ENCODE measurements at places on chromosomes 3 and 15.

GRCh38 chr15:44490622-44491021 lies 46.3 kb upstream of the EIF3J start:
- no peak for DNase-seq

GRCh38 chr3:74267588-74268184 lies 346.8 kb downstream of the CNTN3 start:
- peak; percentile 3 for DNase-seq

GRCh38 chr3:125641891-125642290 lies 46.6 kb upstream of the OSBPL11 start:
- DNase-seq, result no peak

DNA sequence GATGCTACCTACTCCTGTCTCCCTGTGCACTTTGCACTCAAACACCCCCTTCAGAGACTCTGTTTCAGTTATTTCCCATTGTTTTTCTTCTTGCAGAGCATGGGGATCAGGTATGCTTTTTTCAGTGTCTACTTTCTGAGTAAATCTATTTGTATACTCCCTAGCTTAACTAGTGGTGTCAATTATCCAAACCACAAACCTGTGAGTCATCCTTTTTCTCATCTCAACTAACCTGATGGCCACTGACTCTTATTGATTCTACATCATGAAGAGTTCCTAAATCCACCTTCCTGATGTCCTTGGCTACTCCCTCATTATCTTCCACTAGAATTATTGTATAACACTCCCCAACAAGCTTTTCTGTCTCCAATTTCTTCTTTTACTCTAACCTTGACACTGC lies 68.0 kb downstream of the DIPK2A start:
- DNase-seq, result no peak

DNA sequence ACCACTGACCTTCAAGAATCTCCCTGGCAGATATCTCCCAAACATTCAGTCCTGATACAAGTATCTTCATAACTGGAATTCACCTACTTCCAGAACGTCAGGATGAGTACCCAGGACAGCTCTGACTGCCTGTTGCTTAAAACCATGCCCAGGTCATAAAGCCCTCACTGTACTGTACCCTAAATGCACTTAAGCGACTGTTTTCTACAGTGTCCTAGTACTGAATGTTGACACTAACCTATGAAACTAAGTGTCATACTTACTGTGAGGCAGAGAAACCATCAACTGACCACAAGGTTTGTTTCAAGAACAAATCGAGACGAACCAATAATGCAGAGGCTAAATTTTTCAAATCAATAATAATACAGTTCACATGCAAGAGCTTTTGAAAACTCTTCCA lies 178.7 kb upstream of the NSMCE3 start:
- no peak for DNase-seq

- DNase-seq, result no peak
These were observed 77.3 kb downstream of the LRTM1 start for GRCh38 chr3:54850484-54851018.

DNA sequence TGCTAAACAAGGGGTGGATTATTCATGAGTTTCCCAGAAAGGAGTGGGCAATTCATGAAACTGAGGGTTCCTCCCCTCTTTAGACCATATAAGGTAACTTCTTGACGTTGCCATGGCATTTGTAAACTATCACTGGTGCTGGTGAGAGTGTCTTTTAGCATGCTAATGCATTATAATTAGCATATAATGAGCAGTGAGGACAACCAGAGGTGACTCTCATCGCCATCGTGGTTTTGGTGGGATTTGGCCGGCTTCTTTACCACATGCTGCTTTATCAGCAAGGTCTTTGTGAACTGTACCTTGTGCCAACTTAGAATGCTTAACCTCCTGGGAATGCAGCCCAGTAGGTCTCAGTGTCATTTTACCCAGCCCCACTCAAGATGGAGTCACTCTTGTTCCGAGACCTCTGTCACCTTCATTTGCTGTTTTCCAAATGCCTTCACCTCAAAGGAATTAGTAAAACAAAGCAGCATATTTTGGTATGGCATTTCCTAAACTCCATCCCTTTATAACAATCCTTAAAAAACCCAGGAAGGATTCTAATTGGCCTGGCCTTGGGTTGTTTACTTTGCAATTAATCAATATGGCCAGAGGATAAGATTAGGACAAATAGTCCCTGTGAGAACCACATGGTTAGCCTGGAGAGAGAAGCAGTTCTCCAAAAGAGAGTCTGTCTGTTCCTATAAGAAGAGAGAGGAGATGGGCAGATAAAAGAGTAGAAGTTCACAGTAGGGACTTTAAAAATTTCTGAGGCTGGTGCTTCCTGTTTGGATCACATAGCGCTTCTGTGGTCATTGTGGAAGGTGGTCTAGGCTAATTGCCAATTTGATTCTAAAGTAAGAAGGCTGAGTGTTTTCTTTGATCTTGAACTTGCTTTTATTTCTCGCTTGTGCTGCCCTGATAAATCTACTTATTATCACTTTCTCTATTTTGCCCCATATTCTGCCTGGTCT lies 155.2 kb upstream of the EOMES start:
- DNase-seq, result no peak

- no peak for DNase-seq
These were observed 227.3 kb upstream of the C2CD4B start for GRCh38 chr15:62392376-62392775.

DNA sequence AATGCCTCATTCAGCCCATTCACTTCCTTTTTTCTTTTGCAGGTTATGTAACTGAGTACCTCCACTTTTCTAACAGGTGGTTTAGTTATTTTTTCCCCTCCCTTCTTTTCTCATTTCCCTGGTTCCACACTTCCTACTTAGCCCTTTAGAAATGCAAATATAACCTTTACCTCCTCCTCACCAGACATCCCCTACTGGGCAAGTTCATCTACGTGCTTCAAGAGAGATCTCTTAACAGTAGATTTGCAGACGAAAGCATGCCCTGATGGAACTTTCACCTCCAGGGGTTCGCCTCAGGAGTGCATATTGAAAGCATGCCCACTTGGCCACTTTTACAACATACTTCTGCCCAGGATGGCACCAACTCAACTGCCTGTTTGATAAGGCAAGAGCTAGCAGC lies 314.1 kb upstream of the LRRC3B start:
- DNase-seq, result no peak
